SW 1271 (cell line): ENCODE measurements at places on chromosomes 4 and X.

- DNase-seq: no peak
Observed at GRCh38 chr4:8010618-8011017, 71.0 kb upstream of the AFAP1 start.

DNA sequence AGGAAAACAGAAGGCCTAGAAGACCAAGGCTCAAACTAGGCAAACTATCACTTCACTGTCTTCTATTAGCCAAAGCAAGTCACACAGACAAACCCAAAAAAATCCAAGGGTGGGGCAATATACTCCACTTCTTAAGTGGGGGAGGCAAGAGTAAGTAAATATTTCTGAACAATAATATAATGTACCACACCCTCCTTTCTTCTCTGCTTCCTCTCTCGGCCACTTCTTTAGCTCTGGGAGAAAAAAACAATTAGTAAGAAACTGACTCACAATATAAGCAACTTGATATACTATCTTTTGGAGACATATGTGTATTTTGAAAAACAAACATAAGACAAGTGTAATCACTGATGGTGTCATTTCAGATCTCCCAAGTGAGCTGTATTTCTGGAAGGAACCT lies 14.8 kb downstream of the DCAF8L1 start:
- no peak for DNase-seq

- DNase-seq: no peak
Observed at GRCh38 chrX:49754233-49754857, 58.6 kb upstream of the PAGE1 start.

- DNase-seq: no peak
Observed at GRCh38 chr4:134018846-134019245, 182.7 kb downstream of the PABPC4L start.

- no peak for DNase-seq
Observed at GRCh38 chrX:79601341-79602131, 234.4 kb upstream of the ITM2A start.

DNA sequence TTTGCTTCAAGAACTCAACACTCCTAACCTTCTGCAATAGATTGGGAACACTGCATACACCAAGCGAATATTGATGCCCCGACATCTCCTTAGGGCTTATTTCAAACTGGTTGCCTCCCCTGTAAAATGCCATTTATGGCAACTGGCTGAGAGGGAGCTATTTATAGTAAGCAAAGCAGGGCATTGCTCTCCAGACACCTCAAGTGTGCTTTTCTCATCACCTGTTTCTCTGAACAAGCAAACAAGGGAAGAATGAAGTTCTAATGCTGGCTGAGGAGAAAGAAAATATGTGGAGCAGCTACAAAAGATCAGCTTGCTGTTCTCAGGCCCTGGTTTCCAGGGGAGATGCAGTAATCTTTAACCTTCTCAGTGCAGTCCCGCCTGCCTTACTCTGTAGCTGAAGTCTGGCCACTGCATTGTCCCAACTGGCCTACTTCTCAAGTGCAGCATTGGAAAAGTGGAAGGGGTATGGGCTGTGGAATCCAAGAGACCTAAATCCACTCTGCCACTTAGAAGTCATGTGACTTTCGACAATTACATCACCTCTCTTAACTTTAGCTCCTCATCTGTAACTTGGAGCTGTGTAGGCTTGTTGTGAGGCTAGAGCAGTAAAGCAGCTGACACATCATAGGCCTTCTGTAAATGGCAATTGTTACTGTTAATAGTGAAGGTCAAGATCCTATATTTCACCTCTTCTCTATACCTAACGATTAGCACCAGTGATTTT lies 47.9 kb upstream of the FGF13 start:
- no peak for DNase-seq

DNA sequence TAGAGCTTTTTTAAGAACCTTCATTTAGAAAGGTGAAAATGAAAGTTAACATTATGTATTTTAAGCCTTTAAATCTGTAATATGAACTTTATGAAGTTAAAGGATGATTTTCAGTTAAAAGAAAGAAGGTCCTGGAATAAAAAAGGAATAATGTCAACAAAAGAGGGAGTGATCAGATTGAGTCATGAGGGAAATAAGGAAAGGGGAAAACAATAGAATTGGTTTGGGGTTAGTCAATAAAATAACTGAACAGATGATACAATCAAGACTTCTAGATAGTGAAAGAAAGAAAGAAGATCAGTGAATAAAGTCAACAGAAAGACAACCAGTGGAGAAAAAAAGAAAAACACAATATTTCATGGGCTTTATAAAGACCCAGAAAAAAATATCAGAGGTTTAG lies 291.6 kb upstream of the ARSJ start:
- no peak for DNase-seq
